NCI-H446 (cell line): ENCODE measurements at places on chromosomes 3 and 15.

DNA sequence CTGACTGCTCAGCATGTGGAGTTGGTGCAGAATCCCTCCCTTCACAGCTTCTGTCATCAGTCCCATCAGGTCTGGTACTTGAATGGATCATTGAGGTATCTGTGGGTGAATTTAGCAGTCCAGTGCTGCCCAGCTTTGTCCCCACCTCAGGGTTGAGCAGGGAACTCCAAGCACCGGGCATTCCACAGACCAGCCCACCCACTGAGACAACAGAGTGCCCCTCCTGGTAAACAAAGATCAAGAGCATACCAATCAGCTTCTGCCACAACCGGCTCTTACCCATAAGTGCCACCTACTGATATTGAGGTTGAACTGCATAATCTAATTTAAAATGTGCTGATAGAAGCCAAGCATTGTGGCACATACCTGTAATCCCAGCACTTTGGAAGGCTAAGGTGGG is 57.1 kb upstream of the FXR1 start:
- no peak for DNase-seq

GRCh38 chr3:183895296-183895695 is 10.6 kb upstream of the PARL start:
- DNase-seq, result no peak

- DNase-seq, result no peak
Measured at GRCh38 chr3:18445401-18446148, 20.4 kb upstream of the SATB1 start.

GRCh38 chr3:157275832-157276231 is 115.9 kb upstream of the CCNL1 start:
- no peak for DNase-seq

- no peak for DNase-seq
Measured at GRCh38 chr3:90052425-90052950, 945.1 kb downstream of the EPHA3 start.

DNA sequence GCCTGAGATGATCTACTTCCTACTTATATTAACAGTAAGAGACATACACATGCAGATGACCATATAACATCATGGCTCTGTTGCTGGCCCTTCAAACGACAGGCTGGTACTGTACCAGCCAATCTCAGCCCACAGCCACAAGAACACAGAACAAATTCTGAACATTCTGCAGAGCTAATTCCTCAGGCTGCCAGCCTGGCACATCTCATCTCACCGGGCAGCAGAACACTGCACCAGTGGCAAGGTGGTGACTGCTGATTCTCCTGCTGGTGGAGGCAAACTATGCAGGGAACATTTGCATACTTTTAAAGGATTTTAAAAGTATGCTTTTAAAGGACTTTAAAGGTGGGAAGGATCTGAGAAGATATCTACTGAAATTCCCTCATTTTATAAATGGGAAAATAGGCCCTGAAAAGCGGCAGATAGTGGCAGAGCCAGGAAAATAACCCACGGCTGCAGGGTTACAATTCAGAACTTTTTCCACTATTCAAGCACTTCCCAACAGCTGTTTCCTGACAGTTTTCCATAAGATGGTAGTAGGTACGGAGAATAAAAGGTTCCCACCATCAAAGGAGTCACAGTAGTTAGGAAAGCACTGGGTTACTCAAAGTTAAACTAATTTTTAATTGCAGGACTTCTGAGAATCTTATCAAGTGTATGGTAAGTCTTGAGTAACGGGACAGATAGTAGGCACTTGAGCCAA is 37.3 kb downstream of the SUMF1 start:
- no peak for DNase-seq

- no peak for DNase-seq
Measured at GRCh38 chr3:66037330-66037985, 1.3 kb downstream of the MAGI1 start.

DNA sequence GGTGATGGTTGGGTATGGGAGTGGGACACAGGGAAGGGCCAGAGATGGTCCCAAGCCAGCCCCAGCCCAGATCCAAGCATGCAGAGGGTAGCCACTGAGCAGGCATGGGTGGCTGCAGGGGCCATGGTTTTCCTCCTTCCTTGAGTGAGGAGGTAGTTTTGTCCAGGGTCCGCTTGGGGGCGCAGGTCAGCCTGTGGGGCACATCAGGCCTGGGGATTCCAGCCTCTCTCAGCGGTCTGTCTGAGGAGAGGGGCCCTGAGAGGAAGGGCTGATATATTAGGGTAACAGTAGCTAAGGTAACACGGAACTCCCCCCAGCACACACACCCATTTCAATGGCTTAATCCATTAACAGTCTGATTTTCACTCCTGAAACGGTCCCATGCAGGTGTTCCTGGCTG is 22.7 kb upstream of the LCTL start:
- no peak for DNase-seq

- no peak for DNase-seq
Measured at GRCh38 chr15:70541511-70541910, 221.8 kb downstream of the UACA start.

DNA sequence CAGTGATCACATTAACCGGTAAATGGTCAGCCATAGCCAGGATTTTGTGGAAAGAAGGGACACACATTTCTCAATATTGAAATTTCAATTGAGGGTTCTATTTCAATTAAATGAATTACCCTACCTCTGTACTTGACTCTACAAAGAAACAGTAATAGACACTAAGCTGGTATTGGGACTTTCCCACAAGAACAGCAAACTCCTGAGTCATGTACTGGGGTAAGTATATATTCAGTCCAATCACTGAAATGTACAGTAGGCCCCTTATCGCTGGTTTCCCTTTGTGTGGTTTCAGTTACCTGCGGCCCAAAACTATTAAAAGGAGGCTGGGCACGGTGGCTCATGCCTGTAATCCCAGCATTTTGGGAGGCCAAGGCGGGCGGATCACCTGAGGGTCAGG is 17.6 kb downstream of the ASB14 start:
- no peak for DNase-seq

- DNase-seq, result no peak
Measured at GRCh38 chr3:21825684-21826083, 74.7 kb upstream of the ZNF385D start.

DNA sequence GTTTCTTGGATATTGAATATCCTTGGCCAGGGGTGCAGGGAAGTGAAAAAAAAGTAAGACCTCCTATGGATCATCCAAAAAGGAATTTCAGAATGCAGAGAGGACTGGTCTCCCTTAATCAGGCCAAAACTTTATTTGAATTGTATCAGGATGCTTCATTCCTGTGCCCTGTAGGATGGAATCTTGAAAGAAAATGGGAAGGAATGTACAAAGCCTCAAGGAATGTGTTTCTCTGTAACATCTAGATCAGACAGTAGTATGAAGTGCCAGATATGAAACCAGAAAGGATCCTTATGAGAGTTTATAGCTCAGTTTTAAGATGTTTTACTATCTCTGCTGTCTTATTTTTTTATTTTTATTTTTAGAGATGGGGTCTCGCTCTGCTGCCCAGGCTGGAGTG is 6.5 kb upstream of the GSK3B start:
- no peak for DNase-seq

- DNase-seq, result no peak
Measured at GRCh38 chr15:25987638-25988037, 124.5 kb upstream of the ATP10A start.

GRCh38 chr15:63572749-63573464 is 24.3 kb upstream of the FBXL22 start:
- DNase-seq, result no peak

DNA sequence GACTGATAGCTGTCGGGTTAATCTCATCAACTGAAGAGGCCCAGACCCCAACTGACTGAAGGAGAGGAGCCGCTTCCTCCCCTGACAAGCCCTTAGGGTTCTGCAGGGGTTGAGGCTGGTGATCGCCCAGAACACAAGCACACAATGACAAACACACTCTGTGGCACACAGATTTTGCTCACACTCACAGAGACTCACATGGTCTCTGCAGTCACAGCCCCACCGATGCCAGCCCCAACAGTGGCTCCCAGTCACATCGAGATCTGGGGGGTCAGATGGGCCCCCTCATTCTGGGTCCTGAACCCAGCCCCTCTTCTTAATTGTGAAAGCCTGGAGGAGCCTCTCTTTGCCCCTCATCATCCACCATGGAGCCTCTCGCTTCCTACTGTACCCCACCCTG is 16.7 kb downstream of the PTH1R start:
- no peak for DNase-seq

DNA sequence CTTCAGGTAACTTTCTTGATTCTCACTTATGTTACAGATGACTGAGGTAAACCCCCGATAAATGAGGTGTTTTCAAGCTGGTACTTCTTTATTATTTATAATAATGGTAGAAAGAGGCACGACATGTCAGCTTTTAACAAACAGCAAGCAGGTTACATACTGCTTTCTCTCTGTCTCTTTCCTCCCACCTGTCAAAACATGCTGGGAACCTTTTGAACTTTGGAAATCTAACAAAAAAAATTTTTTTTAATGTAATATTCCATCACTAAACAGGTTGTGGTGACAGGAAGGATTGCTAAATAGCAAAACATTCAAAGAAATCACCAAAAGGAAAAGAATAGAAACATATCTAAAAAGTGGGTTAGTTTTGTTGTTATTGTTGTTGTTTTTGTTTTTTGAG is 48.2 kb downstream of the ANO10 start:
- no peak for DNase-seq

- DNase-seq, result no peak
Measured at GRCh38 chr3:42665050-42665878, 11.8 kb downstream of the ZBTB47 start.

GRCh38 chr15:95174301-95175259 is 943.2 kb downstream of the MCTP2 start:
- no peak for DNase-seq

- DNase-seq, result no peak
Measured at GRCh38 chr15:64742385-64742784, 33.0 kb downstream of the RBPMS2 start.

DNA sequence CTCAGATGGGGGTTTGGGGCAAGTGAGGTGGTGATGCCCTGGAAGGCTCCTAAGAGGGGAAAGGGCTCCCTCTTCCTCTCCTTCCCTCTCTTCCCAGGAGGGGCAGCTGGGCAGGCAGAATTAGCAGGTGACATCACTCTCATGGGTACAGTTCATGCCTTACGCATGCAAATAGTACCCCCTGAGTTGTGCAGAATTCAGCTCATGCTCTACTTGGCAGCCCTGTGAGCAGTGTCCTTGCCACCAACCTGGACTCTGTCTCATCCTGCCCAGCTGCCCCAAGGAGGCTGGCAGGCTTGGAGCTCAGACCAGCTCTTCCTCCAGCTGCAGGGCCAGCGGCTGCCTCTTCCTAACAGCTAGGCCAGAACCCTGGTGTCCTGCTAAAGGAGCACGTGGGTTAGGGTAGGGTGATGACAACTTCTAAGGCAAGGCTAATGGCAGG is 3.3 kb downstream of the CHAC1 start:
- DNase-seq, result no peak

DNA sequence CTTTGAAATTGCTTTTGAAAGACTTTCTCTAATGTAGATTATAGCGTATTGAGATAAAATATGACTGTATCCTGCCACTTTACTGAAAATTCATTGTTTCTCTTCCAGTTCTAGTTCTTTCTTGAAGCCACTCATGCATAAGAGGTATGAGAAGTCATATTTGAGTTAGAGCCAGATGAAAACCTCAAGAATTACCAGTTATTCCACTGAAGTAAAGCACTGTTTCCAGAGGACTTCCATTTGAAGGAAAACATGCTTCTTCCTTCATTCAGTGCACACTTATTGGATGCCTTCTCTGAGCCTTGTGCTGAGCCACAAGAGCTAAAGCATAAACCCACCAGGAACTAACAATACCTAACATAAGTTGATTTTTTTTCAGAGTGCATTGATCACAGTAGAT is 513.4 kb downstream of the ZNF385D start:
- DNase-seq, result no peak

DNA sequence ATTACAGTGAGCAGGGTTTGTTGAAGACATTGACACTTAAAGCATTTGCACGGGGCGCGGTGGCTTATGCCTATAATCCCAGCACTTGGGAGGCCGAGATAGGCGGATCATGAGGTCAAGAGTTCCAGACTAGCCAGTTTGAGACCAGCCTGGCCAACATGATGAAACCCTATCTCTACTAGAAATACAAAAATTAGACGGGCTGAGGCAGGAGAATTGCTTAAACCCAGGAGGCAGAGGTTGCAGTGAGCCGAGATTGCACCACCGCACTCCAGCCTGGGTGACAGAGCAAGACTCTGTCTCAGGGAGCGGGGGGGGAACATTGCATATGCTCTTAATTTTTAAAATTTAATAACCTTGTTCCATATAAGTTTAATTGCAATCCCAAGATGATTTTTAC is 11.9 kb downstream of the STT3B start:
- no peak for DNase-seq

DNA sequence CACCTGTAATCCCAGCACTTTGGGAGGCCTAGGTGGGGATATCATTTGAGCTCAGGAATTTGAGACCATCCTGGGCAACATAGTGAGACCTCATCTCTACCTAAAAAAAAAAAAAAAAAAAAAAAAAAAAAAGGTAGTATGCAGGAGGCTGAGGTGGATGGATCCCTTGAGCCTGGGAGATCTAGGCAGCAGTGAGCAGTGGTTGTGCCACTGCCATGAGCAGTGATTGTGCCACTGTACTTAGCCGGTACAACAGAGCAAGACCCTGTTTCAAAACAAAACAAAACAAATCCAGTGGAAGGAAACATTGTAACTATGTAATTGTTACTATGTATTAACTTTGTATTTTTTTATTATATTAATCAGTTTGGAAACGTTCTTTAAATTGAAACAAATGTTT is 5.9 kb downstream of the FEM1B start:
- DNase-seq, result no peak

GRCh38 chr3:53705774-53706173 is 140.4 kb downstream of the CHDH start:
- no peak for DNase-seq

- DNase-seq, result no peak
Measured at GRCh38 chr3:143152043-143152442, 32.5 kb downstream of the CHST2 start.
